Mesothelial cell of epicardium (in vitro differentiated cells): ENCODE measurements at places on chromosomes 3 and 15.
A peak's percentile ranks its signal among the peaks of the same experiment; 100 is the strongest.

DNA sequence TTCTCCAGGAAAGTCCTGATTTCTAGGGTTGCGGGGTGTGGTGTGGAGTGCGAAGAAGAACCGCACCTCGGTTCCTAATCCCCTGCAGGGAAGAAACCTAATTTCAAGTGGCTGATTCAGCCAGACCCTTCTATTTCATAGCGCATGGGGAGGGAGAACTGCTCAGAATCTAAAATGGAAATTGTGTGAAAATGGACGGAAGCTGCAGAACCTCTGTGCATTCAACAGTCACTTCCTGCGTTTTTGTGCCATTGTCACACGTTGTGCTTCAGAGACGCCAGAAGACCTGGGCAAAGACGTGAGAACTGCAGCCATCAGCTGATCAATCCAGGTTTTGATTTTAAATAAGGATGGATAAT is 1.2 kb downstream of the SIDT1 start:
- H3K27me3 ChIP-seq: peaks cover 96% of the 10 kb centered on the region
- no peak overlapping the region for H3K27ac ChIP-seq
- no peaks in the 10 kb centered on the region for H3K36me3 ChIP-seq
- no peak for DNase-seq
- H3K4me1 ChIP-seq: peaks cover 26% of the 10 kb centered on the region

DNA sequence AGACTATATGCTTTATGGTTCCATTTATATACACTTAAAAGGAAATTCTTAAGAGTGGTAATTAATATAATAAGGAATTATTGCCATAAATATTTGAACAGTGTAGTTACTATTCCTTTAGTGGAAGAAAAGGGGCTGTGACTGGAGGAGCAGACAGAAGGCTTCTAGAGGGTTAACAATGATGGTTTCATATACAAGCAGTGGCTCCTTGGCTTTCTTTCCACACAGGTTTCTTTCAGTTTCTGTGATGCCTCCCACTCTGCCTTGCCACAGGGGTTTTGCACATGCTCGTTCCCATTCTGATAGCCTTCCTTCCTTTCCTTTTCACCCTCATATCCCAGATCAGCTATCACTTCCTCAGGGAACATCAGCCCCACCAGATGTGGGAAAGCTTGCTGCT is 108.8 kb upstream of the LYSMD4 start:
- no peaks in the 10 kb centered on the region for H3K27me3 ChIP-seq
- peaks cover 5% of the 10 kb centered on the region for H3K36me3 ChIP-seq
- no peak for DNase-seq
- H3K4me1 ChIP-seq: peaks cover 8% of the 10 kb centered on the region
- no peak overlapping the region for H3K27ac ChIP-seq

- no peak overlapping the region for H3K27ac ChIP-seq
- H3K27me3 ChIP-seq: peaks cover 29% of the 10 kb centered on the region
- DNase-seq: no peak
- H3K4me1 ChIP-seq: peaks cover 13% of the 10 kb centered on the region
- H3K4me3 ChIP-seq: no peak overlapping the region
Measured at GRCh38 chr15:100842756-100843730, 36.6 kb upstream of the ALDH1A3 start.

- DNase-seq: no peak
- H3K27ac ChIP-seq: no peak overlapping the region
- H3K27me3 ChIP-seq: no peaks in the 10 kb centered on the region
- H3K36me3 ChIP-seq: peaks cover 4% of the 10 kb centered on the region
- H3K4me3 ChIP-seq: no peak overlapping the region
Measured at GRCh38 chr3:171908731-171909130, 65.6 kb downstream of the TMEM212 start.

- no peak overlapping the region for H3K4me3 ChIP-seq
- DNase-seq: no peak
- no peak overlapping the region for H3K27ac ChIP-seq
Measured at GRCh38 chr3:177538048-177538749, 340.9 kb upstream of the TBL1XR1 start.

DNA sequence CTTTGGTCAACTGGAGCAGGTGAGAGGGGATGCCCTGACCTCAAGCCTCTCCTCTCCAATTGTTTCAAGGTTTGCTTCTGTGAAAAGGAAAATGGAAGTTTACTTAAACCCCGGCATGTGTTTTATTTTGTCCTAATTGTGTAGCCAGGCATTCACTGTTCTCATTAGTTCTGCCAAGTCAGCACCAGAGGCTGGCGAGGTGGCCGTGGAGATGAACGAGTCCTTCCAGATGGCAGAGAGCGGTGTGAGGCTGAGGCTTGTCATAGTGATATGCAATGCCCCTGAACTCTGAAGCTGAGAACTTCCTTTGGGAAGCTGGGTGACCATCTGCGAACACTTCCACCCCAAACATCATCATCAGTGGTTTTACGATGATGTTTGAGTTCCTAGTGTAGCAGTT is 199.6 kb downstream of the TJP1 start:
- no peaks in the 10 kb centered on the region for H3K4me1 ChIP-seq
- no peak for DNase-seq
- no peaks in the 10 kb centered on the region for H3K36me3 ChIP-seq
- no peak overlapping the region for H3K4me3 ChIP-seq

GRCh38 chr3:67459796-67460195 is 194.6 kb downstream of the SUCLG2 start:
- no peak overlapping the region for H3K27ac ChIP-seq
- DNase-seq: no peak
- H3K4me3 ChIP-seq: no peak overlapping the region
- no peaks in the 10 kb centered on the region for H3K36me3 ChIP-seq
- no peaks in the 10 kb centered on the region for H3K27me3 ChIP-seq

DNA sequence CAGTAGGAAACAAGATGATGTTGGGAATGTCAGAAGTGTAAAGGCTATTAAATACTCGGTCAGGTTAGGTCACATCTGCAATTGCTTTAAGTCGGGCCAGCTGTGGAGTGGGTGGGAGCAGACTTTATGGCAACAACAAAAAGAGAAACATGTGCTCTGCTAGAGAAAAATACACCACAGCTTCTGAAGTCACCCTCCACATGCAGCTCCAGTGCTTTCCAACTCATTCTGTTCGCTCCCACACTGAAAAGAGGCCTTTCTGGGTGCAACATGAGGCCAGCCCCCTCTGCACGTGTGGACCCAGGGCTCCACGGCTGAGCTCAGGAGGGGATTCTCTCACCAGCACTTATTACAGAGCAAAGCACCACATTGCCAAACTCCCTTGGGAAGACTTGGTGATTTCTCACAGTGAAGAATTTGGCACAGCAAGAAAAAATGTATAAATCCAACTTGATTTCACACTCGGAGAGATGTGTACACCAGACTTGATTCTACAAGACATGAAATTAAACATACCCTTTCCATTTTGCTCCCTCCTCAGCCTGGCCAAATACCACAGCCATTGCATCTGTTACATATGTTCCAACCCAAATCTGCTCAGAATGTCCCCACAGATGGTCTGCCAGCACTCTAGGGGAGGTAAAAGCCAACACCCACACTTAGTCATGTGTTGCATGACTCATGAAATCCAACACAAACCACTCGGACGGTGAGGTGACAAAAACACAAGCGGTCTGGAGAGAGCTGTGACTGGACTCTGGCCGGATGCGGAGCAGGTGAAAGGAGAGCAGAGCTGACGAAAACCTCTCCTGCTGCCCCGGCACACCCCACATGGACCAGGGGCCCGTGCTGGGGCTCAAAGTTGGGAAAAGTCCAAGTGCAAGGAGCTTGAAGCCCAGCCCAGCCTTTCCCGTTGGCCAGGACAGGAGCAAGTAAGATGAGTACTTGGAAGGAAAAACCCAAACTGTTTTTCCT is 74.6 kb downstream of the ITGB5 start:
- peaks cover 22% of the 10 kb centered on the region for H3K4me1 ChIP-seq
- no peaks in the 10 kb centered on the region for H3K27me3 ChIP-seq
- no peak for DNase-seq
- peak overlapping the region; percentile 84 for H3K27ac ChIP-seq
- H3K4me3 ChIP-seq: no peak overlapping the region

DNA sequence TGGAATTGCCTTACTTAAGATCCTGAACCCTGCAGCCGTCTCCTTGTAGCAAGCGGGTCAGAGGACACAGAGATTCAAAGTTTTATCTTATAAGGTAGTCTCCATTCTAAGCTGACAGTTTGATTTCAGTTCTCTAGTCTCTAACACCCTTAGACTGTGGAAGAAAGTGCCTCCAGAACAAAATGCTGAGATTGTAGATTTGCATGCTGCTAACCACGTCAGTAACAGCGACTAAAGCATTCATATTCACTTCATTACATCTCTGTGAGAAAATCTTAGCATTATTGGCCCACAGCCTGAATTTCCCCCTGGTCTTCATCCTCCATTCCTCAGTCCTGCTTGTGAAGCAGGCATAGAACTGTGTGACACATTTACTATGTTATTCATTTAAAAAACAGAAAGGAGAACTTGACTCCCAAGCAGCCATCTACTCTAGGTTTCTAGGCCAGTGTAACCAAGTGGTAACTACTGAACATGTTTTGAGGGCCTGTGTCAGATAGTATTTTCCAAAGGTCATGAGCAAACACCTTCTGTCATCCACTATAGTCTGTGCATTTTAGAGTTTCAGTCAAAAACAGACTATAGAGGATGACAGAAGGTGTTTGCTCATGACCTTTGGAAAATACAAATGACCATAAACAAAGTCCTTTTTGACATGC is 27.4 kb downstream of the ARIH2 start:
- no peak overlapping the region for H3K27ac ChIP-seq
- no peak overlapping the region for H3K4me3 ChIP-seq
- no peak for DNase-seq
- H3K4me1 ChIP-seq: peaks cover 14% of the 10 kb centered on the region
- H3K27me3 ChIP-seq: no peaks in the 10 kb centered on the region
- peaks cover 9% of the 10 kb centered on the region for H3K36me3 ChIP-seq

- H3K4me1 ChIP-seq: peaks cover 27% of the 10 kb centered on the region
- H3K4me3 ChIP-seq: no peak overlapping the region
- H3K36me3 ChIP-seq: no peaks in the 10 kb centered on the region
- DNase-seq: no peak
- peak overlapping the region; percentile 75 for H3K27ac ChIP-seq
- no peaks in the 10 kb centered on the region for H3K27me3 ChIP-seq
Measured at GRCh38 chr3:104461431-104461830, 905.3 kb upstream of the ALCAM start.
